ENCODE measurements at places on chromosomes 5 and 9. TPM values are rescaled to one million over a fixed set of nuclear protein-coding genes. Genes with fewer than 3 reads are reported as not detected.

The CATSPER3 gene
- 0.61 TPM for total RNA-seq

The ARAP3 gene
- not detected for total RNA-seq

The TRIM23 gene
- total RNA-seq = 10.0 TPM

The SPINK6 gene
- not detected for total RNA-seq

The FGF1 gene
- not detected for total RNA-seq

The ADAMTS2 gene
- total RNA-seq = not detected

The NIPSNAP3A gene
- 25.2 TPM for total RNA-seq

DNA sequence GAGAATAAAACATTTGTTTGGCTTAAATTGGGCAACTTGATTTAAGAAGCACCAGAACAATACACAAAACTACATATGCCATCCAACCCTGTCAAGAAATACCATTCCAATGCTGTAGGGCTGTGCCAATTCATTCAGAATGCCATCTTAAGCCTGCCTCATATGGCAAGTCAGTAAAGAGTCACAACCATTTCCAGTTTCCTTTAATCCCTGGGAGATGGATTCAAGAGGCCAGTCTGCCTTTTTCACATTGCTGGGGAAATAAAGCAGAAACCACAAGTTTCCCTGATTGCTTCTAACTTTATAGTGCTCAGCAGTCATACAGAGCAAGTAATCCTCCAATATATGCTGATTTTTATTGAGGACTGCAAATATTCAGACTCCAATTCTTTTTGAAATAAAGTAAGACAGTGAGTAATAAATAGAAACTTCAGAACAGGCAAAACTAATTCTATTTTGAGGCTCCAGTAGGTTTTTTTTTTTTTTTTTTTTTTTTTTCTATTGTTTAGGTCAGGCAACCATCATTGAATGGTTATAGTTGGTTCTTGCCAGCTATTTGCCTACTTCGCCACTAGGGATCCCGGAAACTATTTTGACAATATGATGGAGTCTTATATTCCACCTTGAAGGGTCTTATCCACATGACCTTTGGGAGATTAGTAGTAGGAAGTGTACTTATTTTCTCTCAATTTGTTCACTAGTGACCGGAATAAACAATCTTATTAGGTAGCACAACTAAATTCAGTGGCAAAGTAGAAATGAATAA is 400.9 kb upstream of the MEF2C start:
- no peak for DNase-seq

- no peak for DNase-seq
Measured at GRCh38 chr5:114390431-114390830, 28.6 kb downstream of the KCNN2 start.

DNA sequence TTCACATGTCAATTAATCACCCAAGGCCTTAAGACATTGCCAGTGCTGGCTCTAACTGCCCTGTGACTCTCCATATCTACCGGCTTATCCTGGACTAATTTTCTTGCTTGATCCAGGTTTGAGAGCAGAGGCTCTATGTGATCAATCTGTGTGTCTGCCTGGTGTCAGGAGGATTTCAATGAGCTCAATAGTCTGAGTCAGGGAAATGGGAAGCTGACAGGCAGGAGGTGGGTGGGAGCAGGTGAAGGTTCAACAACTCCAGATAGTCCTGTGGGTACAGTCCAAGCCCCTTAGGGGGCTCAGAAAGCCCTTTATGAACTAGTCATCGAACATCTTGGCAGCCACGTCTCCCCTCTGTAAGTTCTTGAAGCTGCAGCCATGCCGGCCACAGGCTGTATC is 72.2 kb downstream of the SHB start:
- DNase-seq = no peak

DNA sequence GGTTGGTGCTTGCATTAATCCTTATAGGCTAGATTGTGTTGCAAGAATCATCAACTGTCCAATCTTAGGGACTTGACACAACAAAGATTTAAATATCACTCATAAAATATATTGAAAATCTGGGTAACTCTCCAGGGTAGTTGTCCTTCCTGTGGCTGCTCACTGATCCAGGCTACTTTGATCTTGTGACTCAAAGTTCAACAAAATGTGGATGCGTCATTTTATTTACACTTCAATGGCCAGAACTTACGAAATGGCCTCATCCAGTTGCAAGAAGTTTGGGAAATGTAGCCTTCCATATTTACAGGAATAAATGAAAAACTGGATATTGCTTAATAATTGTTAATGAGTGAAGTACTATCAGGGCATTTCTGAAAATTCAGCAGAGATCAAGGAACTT is 235.5 kb upstream of the ACTBL2 start:
- DNase-seq = no peak

Data from OCI-LY7 (cell line).